Stimulated activated CD8-positive, alpha-beta memory T cell treated with anti-CD3 and anti-CD28 coated beads, Interleukin-7, amount 100 ng/mL, for 24 hours (primary cell): ENCODE measurements at places on chromosomes 2 and 18.

DNA sequence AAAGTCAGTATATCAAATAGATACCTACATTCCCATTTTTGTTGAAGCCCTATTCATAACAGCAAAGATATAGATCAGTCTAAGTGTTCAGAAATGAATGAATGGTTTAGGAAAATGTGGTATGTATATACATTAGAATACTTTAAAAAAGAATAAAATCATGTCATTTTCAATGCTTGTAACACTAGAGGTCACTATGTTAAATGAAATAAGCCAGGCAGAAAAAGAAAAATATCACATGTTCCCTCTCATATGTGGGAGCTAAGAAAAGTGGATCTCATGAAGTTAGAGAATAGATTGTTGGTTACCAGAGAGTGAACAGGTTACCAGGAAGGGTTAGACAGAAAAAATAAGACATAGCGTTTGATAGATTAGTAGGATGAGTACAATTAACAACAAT lies 1111.0 kb upstream of the SLC39A10 start:
- DNase-seq = no peak

- DNase-seq = no peak
Observed at GRCh38 chr2:36951574-36951973, 14.8 kb downstream of the STRN start.

DNA sequence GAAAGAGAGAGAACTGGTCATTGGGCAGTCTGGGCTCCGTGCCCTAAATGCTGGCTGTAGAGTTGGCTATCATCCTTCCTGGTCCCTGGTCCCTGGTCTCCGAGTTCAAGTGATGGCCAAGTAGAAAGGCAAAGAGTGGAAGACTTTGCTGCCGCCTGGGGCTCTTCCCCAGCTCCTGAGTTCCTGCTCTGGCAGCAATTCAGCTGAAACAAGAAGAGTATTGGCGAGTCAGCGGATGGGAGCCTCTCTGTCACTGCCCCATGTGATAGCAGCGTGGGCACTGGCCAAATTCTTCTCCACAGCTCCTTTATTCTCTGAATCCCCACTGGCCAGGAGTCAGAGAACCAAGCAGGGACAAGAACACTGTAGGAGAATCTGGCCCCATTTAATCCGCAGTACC lies 351.0 kb upstream of the POU3F3 start:
- no peak for DNase-seq

- DNase-seq = no peak
Observed at GRCh38 chr18:14925281-14925709, 177.3 kb downstream of the ANKRD30B start.

- DNase-seq = no peak
Observed at GRCh38 chr2:110126906-110127305, 11.3 kb upstream of the MALL start.

DNA sequence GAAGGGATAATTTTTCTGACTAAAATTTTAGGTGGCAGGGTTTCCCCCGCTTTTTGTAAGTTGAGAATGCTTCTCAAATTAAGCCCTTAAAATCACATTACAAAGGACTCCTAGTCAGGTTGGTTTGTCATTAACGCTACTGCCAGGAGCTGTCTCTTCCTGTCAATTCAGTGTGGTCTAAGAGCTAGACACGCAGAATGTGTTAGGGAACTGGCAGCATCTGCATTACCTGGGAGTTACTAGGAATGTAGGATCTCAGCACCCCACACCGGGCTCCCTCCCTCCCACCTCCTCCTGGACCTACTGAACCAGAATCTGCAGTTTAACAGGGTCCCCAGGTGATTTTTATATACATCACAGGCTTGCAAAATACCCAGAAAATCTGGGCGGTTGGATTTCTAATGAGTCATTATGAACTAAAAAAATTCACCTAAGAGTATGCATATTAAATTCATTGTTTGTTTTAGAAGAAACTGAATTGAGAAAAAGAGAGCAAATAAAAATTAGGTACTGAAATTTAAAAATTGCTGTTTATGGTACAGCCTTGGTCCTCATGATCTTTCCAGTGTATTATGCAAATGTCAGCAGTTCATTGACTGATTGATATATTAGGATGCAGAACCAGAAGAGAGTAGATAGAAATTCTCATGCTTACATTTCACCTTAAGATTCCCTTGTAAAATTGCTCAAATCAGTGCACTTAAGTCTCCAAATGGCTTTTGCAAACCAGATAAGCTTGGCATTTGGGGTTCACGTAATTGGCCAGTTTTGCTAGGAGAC lies 130.9 kb upstream of the ITGA6 start:
- DNase-seq = no peak

DNA sequence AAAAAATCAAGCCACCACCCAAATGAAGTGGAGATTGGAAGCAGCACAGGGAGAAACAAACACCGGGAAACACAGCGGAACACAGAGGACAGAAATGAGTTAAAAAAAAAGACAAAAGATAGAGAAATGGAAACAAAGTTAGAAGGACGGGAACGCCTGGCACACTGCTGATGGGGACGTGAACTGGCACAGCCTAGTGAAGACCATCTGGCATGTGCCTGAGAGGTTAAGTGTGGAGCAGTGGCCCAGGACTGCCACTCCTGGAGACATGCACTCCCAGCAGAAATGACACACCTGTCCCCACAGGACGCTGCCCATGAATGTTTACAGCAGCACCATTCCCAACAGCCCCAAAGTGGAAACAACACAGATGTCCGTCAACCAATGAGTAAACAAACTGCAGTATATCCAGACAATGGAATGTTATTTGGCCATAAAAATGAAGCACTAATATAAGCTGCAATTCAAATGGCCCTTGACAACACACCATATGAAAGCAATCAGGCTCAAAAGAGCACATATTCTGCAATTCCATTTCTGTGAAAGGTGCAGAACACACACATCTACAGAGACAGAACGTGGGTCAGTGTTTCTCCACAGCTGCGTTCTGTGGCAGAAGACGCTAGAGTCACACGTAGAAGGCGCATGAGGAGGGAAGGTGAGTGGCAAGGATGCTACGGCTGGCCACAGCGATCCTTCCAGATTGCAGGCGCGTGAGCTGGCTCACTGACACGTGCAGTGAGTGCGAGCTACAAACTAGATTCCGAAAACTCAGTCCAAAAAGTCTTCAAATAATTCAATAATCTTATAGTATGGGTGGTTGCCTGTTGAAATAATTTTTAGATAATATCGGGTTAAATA lies 24.6 kb downstream of the THAP4 start:
- DNase-seq = no peak

DNA sequence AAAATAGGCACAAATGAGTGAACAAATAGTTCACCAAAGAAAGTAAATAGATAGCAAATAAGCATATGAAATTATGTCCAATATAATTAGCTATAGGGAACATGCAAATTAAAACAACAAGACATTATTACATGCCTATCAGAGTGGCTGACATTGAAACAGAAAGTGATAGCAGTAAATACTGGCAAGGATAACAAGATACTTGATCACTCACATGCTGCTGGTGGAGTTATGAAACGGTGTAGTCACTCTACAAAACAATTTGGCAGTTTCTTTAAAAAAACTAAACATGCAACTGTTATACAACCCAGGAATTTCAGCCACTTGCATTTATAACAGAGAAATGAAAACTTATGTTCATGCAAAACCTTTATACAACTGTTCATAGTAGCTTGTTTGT lies 439.2 kb upstream of the ACVR2A start:
- no peak for DNase-seq

- DNase-seq = no peak
Observed at GRCh38 chr2:234448506-234449184, 48.2 kb downstream of the ARL4C start.

DNA sequence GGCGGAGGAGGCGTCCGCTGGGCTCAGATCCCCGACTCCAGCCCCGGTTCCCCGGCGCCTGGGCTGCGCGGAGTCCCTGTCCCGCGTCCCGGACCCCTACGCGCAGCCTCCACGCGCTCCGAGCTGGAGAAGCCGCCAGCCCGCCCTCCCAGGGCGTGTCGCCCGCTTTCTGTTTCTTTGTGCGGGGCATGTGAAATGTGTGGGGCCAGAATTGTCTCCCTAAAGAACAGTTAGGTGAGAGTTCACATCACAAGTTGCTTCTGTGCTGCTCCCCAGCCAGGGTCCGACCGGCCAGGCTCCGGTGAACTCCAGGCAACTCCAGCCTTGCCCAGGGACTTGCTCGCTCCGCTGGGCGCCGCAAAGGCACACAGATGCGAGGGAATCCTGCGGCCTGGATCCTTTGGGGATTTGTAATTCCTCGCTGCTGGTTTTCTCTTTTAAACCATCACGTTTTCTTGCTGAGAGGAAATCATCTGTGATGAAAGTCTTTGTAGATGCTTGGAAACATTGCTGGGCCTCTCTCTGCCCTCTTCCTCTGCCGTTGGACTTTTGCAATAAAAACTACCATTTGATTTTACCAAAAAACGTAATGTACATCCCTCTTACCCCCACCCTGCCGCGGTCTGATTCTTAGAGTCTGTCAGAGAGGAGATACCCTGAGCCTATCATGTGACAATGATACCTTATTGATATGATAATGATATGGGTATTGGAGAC lies 631 bp downstream of the GYPC start:
- no peak for DNase-seq
